Tibial nerve (tissue), 4 donors: ENCODE measurements at places on chromosomes 11 and 22.

DNA sequence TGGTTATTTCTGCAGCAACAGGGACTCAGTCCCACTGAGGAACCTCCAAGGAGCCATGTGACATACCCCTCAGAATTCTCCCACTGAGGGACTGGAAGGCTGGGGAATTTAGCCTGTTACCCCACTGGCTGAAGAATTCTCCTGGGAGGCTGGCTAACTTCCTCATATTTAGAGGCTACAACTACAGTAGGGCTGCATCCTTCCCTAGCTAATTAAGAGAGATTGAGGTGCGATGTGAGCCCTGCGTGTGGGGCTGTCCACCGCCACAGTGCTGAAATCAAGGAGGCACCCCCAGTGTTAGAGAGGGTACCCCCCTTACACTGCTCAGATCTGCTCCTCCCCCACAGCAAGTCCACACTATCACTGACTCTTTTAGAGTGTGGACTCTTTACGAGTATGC, 21.1 kb downstream of the EIF3F start:
- H3K27me3 ChIP-seq = no peaks in the 10 kb centered on the region
- no peaks in the 10 kb centered on the region for H3K4me1 ChIP-seq

DNA sequence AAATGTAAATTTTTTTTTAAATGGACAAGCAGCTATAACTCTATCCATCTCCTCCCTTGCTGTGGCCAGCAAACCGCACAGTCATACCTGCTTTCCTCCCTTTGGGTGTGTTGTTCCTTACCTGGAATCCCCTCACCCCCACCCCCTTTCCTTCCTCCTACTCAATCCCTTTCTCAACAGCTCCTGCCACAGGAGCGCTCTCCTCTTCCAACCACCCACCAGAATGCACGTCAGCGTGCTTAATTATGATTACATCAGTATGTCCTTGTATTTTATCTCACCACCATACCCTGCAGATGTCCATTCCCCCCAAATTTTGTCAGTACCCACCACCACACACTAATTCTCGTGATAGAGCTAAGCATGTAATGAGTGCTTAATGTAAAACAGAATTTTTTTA, 60.9 kb upstream of the LMO2 start:
- DNase-seq = no peak
- H3K4me1 ChIP-seq = no peaks in the 10 kb centered on the region

DNA sequence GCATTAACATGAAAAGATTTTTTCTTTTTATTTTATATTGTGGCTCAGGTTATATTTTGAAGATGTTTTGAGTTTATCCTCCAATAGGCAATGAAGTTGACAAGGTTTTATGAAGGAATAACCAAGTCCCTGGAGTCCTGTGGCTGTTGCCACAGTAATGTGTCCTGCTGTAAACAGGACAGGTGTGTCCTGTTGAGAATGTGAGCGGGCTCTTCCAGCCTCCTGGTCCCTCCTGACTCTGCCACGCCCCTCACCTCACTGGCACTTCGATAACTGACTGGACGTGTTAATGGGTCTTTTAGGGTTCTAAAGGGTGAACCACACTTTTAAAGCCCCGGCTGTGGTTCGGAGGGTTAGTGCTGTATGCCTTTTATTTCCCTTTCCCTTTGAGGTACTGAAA, 47.8 kb upstream of the OR4B1 start:
- peak overlapping the region; percentile 88 for H3K27ac ChIP-seq
- H3K36me3 ChIP-seq = no peaks in the 10 kb centered on the region
- H3K4me1 ChIP-seq = peaks cover 31% of the 10 kb centered on the region
- H3K27me3 ChIP-seq = no peaks in the 10 kb centered on the region
- no peak for DNase-seq

DNA sequence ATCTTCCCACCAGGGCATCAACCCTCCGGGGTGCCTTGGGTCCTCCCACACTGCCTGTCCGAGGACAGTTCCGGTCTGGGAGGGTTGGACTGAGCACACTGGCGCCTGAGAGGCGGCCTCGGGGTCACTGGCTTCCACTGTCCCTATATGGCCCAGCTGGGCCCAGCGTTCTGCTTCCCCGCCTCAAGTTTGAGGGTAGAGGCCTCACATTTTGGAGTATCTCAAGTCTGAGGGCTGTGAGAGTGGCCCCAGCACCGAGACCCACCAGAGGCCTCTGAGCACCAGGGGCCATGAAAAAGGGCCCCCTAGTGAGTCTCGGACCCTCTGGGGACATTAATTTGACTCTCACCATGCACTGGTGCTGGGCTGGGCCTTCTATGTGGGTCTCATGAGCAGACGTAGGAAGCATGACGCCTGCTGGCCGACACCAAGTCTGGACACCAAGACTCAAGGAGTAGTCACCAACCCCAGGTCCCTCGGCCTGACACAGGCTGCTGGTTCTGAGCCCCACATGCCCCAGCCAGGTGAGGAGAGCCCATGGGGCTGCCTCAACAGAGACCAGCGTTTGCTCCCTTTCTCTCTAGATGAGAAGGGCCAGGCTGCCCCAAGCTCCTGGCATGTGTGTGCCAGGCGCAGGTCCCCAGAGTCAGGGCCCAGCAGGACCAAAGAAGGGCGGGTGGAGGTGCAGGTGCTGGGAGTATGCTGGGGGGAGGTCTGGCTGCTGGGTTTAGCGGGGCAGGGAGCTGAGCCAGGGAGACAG, 27.5 kb downstream of the ARVCF start:
- no peak for DNase-seq
- peaks cover 47% of the 10 kb centered on the region for H3K4me1 ChIP-seq
- H3K27me3 ChIP-seq = no peaks in the 10 kb centered on the region
- H3K27ac ChIP-seq = peak overlapping the region; percentile 71
- H3K36me3 ChIP-seq = no peaks in the 10 kb centered on the region
- no peak overlapping the region for H3K4me3 ChIP-seq

- H3K27ac ChIP-seq = no peak overlapping the region
- H3K4me3 ChIP-seq = no peak overlapping the region
- no peaks in the 10 kb centered on the region for H3K27me3 ChIP-seq
- no peaks in the 10 kb centered on the region for H3K36me3 ChIP-seq
- DNase-seq = no peak
Measured at GRCh38 chr11:97739932-97740800, 1280.6 kb upstream of the CNTN5 start.

DNA sequence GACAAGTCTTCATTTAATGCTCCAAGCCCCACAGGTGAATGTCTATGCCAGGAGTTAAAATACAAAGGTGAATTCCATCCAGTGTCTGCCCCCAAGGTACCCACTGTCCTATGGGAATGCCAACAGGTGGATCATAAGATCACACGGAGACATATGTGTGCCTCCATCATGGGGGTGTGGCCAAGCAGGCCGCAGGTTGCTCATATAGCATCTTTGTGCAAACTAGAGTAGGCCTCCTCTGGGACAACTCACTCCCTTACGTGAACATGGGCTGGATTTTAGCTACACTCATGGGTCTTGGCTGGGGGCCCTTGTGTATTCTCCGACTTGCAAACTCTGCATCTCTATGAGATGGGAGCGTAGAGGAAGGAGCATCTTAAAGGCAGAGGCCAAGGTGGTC, 6.9 kb downstream of the NCF4 start:
- H3K27me3 ChIP-seq = no peaks in the 10 kb centered on the region
- H3K36me3 ChIP-seq = no peaks in the 10 kb centered on the region

GRCh38 chr22:24107661-24108060, 73.6 kb upstream of the SUSD2 start:
- DNase-seq = peak; percentile 78
- no peak overlapping the region for H3K4me3 ChIP-seq
- peak overlapping the region; percentile 68 for H3K27ac ChIP-seq
- H3K36me3 ChIP-seq = no peaks in the 10 kb centered on the region
- peaks cover 13% of the 10 kb centered on the region for H3K4me1 ChIP-seq
- H3K27me3 ChIP-seq = no peaks in the 10 kb centered on the region

- H3K36me3 ChIP-seq = no peaks in the 10 kb centered on the region
- no peaks in the 10 kb centered on the region for H3K27me3 ChIP-seq
- DNase-seq = no peak
- H3K27ac ChIP-seq = no peak overlapping the region
- H3K4me1 ChIP-seq = peaks cover under 1% of the 10 kb centered on the region
Measured at GRCh38 chr11:123570939-123571580, 83.4 kb downstream of the SCN3B start.

- H3K4me3 ChIP-seq = no peak overlapping the region
- DNase-seq = no peak
- no peaks in the 10 kb centered on the region for H3K27me3 ChIP-seq
Measured at GRCh38 chr11:88414981-88415413, 77.5 kb upstream of the CTSC start.

- no peaks in the 10 kb centered on the region for H3K4me1 ChIP-seq
- peaks cover 18% of the 10 kb centered on the region for H3K27me3 ChIP-seq
- no peak overlapping the region for H3K27ac ChIP-seq
- no peaks in the 10 kb centered on the region for H3K36me3 ChIP-seq
Measured at GRCh38 chr11:72579816-72580641, 94.2 kb downstream of the PDE2A start.

DNA sequence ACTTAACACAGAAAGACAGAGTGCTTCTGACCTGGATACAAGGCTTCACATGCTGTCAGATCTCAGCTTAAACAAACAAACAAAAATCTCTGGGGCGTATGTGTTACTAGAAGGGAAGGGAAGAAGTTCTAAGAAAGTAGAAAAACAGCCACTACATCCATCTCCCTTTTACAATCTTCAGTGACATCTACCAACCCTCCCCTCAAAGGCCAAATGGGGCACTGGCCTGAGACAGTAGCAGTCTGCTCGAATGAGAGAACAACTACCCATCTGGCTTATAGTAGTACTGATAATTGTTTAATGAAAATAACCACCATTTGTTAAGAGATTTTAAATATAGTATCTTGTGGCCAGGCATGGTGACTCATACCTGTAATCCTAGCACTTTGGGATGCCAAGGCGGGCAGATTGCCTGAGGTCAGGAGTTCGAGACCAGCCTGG, 29.4 kb downstream of the CCDC83 start:
- DNase-seq = no peak
- H3K27me3 ChIP-seq = no peaks in the 10 kb centered on the region
- no peaks in the 10 kb centered on the region for H3K36me3 ChIP-seq
- H3K4me3 ChIP-seq = no peak overlapping the region

GRCh38 chr11:116513894-116514293, 258.9 kb downstream of the BUD13 start:
- no peak overlapping the region for H3K4me3 ChIP-seq
- H3K4me1 ChIP-seq = no peaks in the 10 kb centered on the region
- no peaks in the 10 kb centered on the region for H3K27me3 ChIP-seq
- no peaks in the 10 kb centered on the region for H3K36me3 ChIP-seq

DNA sequence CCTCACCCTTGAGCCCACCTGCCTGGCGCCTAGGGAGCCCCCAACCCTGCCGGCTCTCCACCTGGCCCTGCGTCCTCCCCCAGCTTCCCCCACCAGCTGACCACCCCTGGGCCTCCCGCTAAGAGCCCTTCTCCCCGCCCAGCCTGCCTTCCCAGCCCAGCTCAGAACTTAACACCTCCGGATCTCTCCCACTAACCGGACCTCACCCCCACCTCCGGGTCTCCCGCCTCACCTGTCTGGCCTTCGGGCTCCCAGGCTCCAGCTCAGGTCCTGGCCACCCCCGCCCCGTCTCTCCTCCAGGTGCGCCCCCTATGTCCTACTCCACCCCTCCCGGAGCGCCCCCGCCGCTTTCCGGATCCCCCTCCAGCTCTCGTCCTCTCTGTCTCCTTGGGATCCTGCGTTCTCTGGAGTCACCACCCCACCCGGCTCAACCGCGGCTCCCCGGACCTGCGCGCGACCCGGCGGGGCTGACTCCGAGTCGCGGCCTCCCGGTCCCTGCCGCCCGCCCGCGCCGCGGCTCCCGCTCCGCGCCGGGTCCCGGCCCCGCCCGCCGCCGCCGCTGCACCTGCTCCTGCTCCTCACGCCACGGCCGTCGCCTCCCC, at the start of gene KCNJ11:
Gene KCNJ11 (minus strand): TSS at position 51 of the 602 bp plus-strand sequence. CDS start 568 bp downstream, outside the sequence.
- no peak within 1 kb of the TSS for H3K27ac ChIP-seq
- no peaks in the 10 kb centered on the region for H3K27me3 ChIP-seq
- no peak for DNase-seq
- H3K4me1 ChIP-seq = peaks cover 14% of the 10 kb centered on the region
- H3K36me3 ChIP-seq = no peaks in the 10 kb centered on the region
- H3K4me3 ChIP-seq = peak within 1 kb of the TSS; percentile 46

GRCh38 chr11:45483416-45483815, 182.0 kb downstream of the CHST1 start:
- H3K36me3 ChIP-seq = no peaks in the 10 kb centered on the region
- no peaks in the 10 kb centered on the region for H3K27me3 ChIP-seq
- H3K4me3 ChIP-seq = no peak overlapping the region
- DNase-seq = no peak
- no peaks in the 10 kb centered on the region for H3K4me1 ChIP-seq

DNA sequence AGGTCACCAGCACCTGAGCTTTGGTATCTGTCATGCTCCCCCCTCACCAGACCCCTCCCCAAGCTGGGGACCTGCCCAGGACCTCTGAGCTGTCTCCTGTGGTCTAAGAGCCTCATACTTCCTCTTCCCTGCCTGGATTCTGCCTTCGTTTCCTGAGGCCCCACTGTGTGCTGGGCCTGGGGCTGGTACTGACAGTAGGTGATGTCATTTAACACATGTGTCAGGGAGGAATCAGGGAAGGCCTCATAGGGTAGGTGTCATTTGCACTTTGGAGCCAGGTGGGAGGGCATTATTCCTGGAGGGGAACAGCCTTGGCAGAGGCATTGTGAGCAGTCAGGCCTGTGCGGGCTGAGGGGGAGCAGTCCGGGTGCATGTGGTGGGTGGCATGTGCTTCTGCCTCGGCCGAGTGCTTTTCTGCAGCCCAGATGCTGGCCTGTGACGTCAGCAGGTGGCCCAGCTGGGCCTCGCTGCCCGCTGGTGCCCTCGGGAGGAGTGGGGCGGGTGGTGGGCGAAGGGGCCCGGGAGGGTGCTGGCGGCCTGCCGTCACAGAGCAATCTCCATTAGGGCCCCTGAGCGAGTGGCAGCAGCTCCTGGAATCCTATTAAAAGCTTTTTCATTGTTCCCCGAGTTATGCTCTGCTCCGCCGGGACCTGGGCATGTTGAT, 9.1 kb downstream of the FLRT1 start:
- peaks cover 78% of the 10 kb centered on the region for H3K4me1 ChIP-seq
- H3K36me3 ChIP-seq = no peaks in the 10 kb centered on the region
- H3K4me3 ChIP-seq = no peak overlapping the region
- no peaks in the 10 kb centered on the region for H3K27me3 ChIP-seq

GRCh38 chr22:44813416-44813815, 61.0 kb downstream of the ARHGAP8 start:
- no peaks in the 10 kb centered on the region for H3K27me3 ChIP-seq
- H3K27ac ChIP-seq = no peak overlapping the region
- no peaks in the 10 kb centered on the region for H3K36me3 ChIP-seq
- DNase-seq = no peak

DNA sequence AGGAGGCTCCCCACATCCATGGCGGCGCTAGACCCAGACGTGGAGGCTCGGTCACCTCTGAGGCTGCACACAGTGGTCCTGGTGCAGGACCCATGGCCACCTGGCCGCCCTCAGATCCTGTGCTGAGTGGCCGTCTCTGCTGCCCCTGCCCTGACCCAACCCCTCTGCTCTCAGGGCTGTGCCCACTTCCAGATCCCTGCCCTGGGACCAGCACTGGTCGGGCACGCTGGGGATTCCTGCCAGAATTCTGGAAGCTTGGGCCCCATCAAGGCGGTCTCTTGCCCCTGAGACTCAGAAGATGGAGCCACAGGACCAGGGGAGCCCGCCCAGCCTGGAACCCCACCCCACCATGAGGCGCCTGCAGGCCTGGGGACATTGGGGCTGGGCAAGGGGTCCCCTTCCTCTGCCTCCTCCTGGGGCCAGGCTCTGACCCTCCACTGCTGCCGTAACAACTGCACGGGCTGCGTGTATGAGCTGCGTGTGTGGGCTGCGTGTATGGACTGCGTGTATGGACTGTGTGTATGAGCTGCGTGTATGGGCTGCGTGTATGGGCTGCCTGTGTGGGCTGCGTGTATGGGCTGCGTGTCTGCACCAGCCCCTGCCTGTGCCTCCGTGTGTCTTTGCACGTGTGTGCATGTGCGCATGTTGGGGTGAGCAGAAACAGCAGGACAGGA, 48.7 kb downstream of the IGLL1 start:
- H3K27me3 ChIP-seq = no peaks in the 10 kb centered on the region
- no peaks in the 10 kb centered on the region for H3K4me1 ChIP-seq
- H3K36me3 ChIP-seq = no peaks in the 10 kb centered on the region
- H3K4me3 ChIP-seq = no peak overlapping the region
- no peak for DNase-seq
